ENCODE measurements at places on chromosomes 7 and 10. TPM values are rescaled to one million over a fixed set of nuclear protein-coding genes. Genes with fewer than 3 reads are reported as not detected.

The CHN2 gene
- total RNA-seq, result 25.5 TPM

The ANKRD61 gene
- not detected for total RNA-seq

The RAB19 gene
- not detected for total RNA-seq

The SORCS1 gene
- not detected for total RNA-seq

The LDB1 gene
- 52.1 TPM for total RNA-seq

The MINDY4 gene
- total RNA-seq, result 4.0 TPM

The ECD gene
- 23.9 TPM for total RNA-seq

The CALML3 gene
- total RNA-seq, result not detected

The POLR2J3 gene
- 60.4 TPM for total RNA-seq

The CYP2C18 gene
- 0.39 TPM for total RNA-seq

The ETV1 gene
- total RNA-seq, result 0.39 TPM

The PRDX3 gene
- 52.6 TPM for total RNA-seq

The SFTPD gene
- total RNA-seq, result not detected

The AGBL3 gene
- 0.11 TPM for total RNA-seq

The ACTL6B gene
- not detected for total RNA-seq

The GPR146 gene
- total RNA-seq, result 0.33 TPM

The PTN gene
- 0.33 TPM for total RNA-seq

The AKR1C2 gene
- total RNA-seq, result 0.65 TPM

The PIP gene
- total RNA-seq, result not detected

The SNX10 gene
- total RNA-seq, result 0.54 TPM

The MOGAT3 gene
- not detected for total RNA-seq

The UPK3B gene
- 47.5 TPM for total RNA-seq

The SFTPA1 gene
- total RNA-seq, result not detected

The FAM180A gene
- total RNA-seq, result 0.79 TPM

The SHTN1 gene
- total RNA-seq, result 10.7 TPM

The TAS2R3 gene
- 3.5 TPM for total RNA-seq

The ZEB1 gene
- 1.2 TPM for total RNA-seq

The ASAH2 gene
- 0.54 TPM for total RNA-seq

The SLC13A1 gene
- not detected for total RNA-seq

The MRLN gene
- total RNA-seq, result not detected

The KCND2 gene
- not detected for total RNA-seq

The ADIRF gene
- not detected for total RNA-seq

The NME8 gene
- total RNA-seq, result not detected

The VWDE gene
- total RNA-seq, result not detected

The SPDYE8 gene
- not detected for total RNA-seq

The TMEM130 gene
- not detected for total RNA-seq

The TMEM270 gene
- not detected for total RNA-seq

The PDE1C gene
- total RNA-seq, result 0.22 TPM

The RNLS gene
- total RNA-seq, result 10.2 TPM

The KIF11 gene
- total RNA-seq, result 6.3 TPM

The POT1 gene
- 35.3 TPM for total RNA-seq

The CRPPA gene
- total RNA-seq, result 1.6 TPM

The ADRB1 gene
- not detected for total RNA-seq

The PPP1R3C gene
- total RNA-seq, result 1.1 TPM

The LRRC61 gene
- total RNA-seq, result 7.9 TPM
